ENCODE measurements at places on chromosomes 7 and 10.
A peak's percentile ranks its signal among the peaks of the same experiment; 100 is the strongest.

DNA sequence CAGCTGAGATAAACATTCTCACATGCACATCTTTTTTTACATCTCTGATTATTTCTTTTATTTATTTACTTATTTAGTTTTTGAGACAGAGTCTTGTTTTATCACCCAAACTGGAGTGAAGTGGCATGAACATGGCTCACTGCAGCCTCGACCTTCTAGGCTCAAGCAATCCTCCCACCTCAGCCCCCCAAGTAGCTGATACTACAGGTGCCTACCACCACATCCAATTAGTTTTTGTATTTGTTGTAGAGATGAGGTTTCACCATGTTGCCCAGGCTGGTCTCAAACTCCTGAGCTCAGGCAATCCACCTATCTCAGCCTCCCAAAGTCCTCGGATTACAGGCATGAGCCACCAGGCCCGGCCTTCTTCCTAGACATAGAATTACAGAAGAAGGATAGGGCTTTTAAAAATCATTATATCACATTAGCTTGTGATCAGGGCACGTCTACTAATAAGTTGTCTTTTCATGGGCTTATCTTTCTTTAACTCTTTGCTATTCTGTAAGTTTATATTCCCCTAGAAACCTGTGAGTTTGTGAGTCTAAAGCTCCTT is 5.9 kb downstream of the ASB15 start:
- no peak for DNase-seq

GRCh38 chr7:111413739-111414138 is 148.6 kb downstream of the IMMP2L start:
- no peak for DNase-seq

GRCh38 chr7:8418629-8419245 is 14.7 kb upstream of the NXPH1 start:
- DNase-seq = peak; percentile 23

GRCh38 chr10:119725517-119725827 is 378 bp upstream of the INPP5F start:
- DNase-seq = no peak

- DNase-seq = no peak
These were observed 3.5 kb upstream of the KCNH2 start for GRCh38 chr7:150981644-150982043.

Measured in effector memory CD4-positive, alpha-beta T cell (primary cell).